ENCODE measurements at places on chromosomes 3 and 15. TPM values are rescaled to one million over a fixed set of nuclear protein-coding genes. Genes with fewer than 3 reads are reported as not detected.

Gene SHF
- total RNA-seq, result 9.1 TPM

Gene TRPM1
- total RNA-seq, result 0.41 TPM

Gene PP2D1
- total RNA-seq, result not detected

Gene DUOXA1
- total RNA-seq, result 0.93 TPM

Gene SEMA3B
- total RNA-seq, result 70.1 TPM

Gene SMCO1
- 3.5 TPM for total RNA-seq

Gene HIGD2B
- not detected for total RNA-seq

Gene CACNA2D2
- total RNA-seq, result 10.1 TPM

Gene SLC24A5
- 0.18 TPM for total RNA-seq

Gene IFT57
- total RNA-seq, result 76.0 TPM

Gene SLC28A2
- total RNA-seq, result 0.23 TPM

Gene RBPMS2
- total RNA-seq, result 1.4 TPM

Gene DISP2
- 1.4 TPM for total RNA-seq

Gene ENTPD3
- total RNA-seq, result 1.9 TPM

Gene FGF12
- 3.6 TPM for total RNA-seq

Gene RABL3
- 21.4 TPM for total RNA-seq

Gene QTRT2
- 29.0 TPM for total RNA-seq

Gene TEX55
- total RNA-seq, result not detected

Gene NOX5
- total RNA-seq, result 0.23 TPM

Gene LRRC57
- 21.0 TPM for total RNA-seq

Gene IL5RA
- total RNA-seq, result 0.88 TPM

Gene CAPN7
- total RNA-seq, result 64.1 TPM

Gene SLC51A
- 1.9 TPM for total RNA-seq

Gene PDZRN3
- 53.7 TPM for total RNA-seq

Gene DZIP1L
- total RNA-seq, result 53.6 TPM

Gene CLDN1
- total RNA-seq, result 36.4 TPM

Gene PLA2G4F
- total RNA-seq, result 27.8 TPM

Gene SNX22
- 1.7 TPM for total RNA-seq
